ENCODE measurements at places on chromosomes 3 and 15. TPM values are rescaled to one million over a fixed set of nuclear protein-coding genes. Genes with fewer than 3 reads are reported as not detected.

Gene TIGIT
- 7.1 TPM for polyA plus RNA-seq

Gene CASR
- 0.43 TPM for polyA plus RNA-seq

Gene GP9
- 0.02 TPM for polyA plus RNA-seq

Gene DISP2
- polyA plus RNA-seq = 0.55 TPM

Gene TMEM207
- polyA plus RNA-seq = not detected

Gene SHISA5
- 104 TPM for polyA plus RNA-seq

Gene DAZL
- polyA plus RNA-seq = 0.16 TPM

Gene CEMIP
- 2.9 TPM for polyA plus RNA-seq

DNA sequence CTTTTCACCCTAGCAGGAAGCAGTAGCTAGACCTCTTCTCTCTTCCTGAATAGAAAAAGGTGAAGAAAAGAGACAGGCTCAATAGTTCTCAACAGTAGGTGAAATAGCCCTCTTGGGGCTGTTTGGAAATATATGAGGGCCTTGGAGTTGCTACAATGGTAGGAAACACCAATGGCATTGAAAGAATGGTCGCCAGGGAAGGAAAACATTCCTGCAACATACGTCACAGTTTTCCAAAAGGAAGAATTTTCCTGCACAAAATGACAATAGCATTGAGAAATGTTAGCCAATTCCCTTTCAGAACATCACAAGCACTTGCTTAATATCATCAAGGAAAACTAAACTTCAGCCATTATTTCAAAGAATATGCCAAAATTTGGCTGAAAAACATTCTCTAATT is 484.5 kb downstream of the IGSF11 start:
- H3K27me3 ChIP-seq = no peaks in the 10 kb centered on the region
- H3K27ac ChIP-seq = no peak overlapping the region
- H3K4me3 ChIP-seq = no peak overlapping the region
- no peaks in the 10 kb centered on the region for H3K4me1 ChIP-seq
- H3K36me3 ChIP-seq = no peaks in the 10 kb centered on the region

DNA sequence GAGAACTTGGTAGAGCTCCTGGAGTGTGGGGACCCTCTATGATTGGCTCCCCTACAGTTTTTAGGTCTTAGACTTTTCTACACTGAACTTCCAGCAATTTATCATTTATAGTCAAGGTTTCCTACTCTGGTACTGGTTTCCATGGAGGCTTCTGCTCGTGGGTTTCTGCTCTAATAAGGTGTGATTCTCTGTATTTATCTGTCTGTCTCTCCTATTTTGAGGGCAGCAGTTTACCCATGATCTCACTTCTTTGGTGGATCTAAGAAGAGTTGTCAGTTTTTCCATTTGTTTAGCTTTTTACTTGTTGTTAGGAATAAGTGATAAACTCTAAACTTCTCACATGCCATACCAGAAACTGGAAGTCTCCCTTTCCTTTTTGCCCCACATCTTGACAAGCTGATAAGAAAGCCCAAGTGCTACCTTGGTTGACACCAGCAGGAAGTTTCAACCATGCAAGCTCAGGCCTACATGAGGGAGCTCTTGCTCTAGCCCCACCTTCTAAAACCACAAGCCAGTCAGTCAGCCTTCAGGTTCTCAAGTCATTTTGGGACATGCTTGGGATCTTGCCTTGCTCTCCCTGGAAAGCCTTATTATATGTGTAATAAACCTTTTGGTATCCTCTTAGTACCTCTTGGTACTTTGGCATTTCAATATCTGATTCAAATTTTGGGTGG is 10.0 kb downstream of the TIMMDC1 start:
- H3K4me1 ChIP-seq = no peaks in the 10 kb centered on the region
- no peak overlapping the region for H3K27ac ChIP-seq

GRCh38 chr3:97940034-97940433 is 32.2 kb downstream of the RIOX2 start:
- H3K27me3 ChIP-seq = no peaks in the 10 kb centered on the region
- H3K4me1 ChIP-seq = no peaks in the 10 kb centered on the region
- H3K36me3 ChIP-seq = no peaks in the 10 kb centered on the region
- H3K4me3 ChIP-seq = no peak overlapping the region
- no peak overlapping the region for H3K27ac ChIP-seq

GRCh38 chr3:123335007-123335670 is 113.8 kb downstream of the ADCY5 start:
- H3K27me3 ChIP-seq = no peaks in the 10 kb centered on the region
- H3K4me1 ChIP-seq = no peaks in the 10 kb centered on the region
- no peak overlapping the region for H3K27ac ChIP-seq
- no peak for DNase-seq

- H3K4me1 ChIP-seq = no peaks in the 10 kb centered on the region
- no peaks in the 10 kb centered on the region for H3K36me3 ChIP-seq
- DNase-seq = no peak
- no peaks in the 10 kb centered on the region for H3K27me3 ChIP-seq
- H3K27ac ChIP-seq = no peak overlapping the region
These were observed 34.8 kb upstream of the CEMIP start for GRCh38 chr15:80744415-80744814.

DNA sequence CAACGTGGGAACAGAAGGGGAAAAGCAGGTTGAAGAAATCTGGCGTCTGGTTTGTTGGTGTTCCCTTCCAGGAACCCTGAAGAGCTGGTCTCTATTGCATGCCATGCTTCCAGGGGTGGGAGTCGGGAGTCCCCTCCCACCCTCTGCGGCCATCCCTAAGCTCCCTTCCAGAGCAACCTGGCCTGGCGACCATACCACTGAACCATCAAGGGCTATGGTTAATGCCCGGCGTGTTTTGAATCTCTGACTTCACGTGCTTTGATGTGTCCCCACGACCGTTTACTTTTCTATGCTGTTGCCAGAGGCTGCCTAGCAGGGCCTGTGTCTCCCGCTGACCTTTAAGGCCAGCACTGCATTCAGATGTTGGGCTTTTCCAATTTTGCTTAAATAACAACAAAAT is 696 bp upstream of the SNRK start:
- H3K27ac ChIP-seq = peak overlapping the region; percentile 2
- peak overlapping the region; percentile 66 for H3K4me3 ChIP-seq
- H3K36me3 ChIP-seq = peaks cover 11% of the 10 kb centered on the region
- DNase-seq = no peak
- H3K4me1 ChIP-seq = peaks cover 24% of the 10 kb centered on the region
- H3K27me3 ChIP-seq = no peaks in the 10 kb centered on the region

DNA sequence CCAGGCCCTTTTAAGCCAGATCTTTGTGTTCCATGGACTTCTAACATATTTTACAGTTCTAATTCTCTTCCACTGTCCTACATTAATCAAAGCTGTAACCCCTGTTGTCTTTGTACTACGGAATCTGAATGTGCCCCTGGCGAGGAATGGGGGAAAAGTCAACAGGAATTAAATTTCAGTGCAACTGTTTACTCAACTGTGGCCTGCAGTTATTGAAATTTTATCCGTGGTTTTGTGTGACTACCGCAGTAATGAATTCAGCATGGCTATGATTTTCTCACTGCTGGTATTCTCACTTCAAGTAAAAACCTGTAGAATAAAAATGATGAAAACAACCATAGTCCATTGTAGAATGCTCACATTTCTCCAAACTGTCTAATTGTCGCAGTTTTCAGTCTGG is 388.0 kb downstream of the FOXP1 start:
- no peaks in the 10 kb centered on the region for H3K4me1 ChIP-seq
- no peaks in the 10 kb centered on the region for H3K27me3 ChIP-seq
- DNase-seq = no peak
- no peak overlapping the region for H3K27ac ChIP-seq

- H3K4me3 ChIP-seq = no peak overlapping the region
- no peak for DNase-seq
- H3K27me3 ChIP-seq = no peaks in the 10 kb centered on the region
- H3K4me1 ChIP-seq = no peaks in the 10 kb centered on the region
- H3K36me3 ChIP-seq = no peaks in the 10 kb centered on the region
These were observed 84.0 kb downstream of the DUT start for GRCh38 chr15:48415036-48415886.

DNA sequence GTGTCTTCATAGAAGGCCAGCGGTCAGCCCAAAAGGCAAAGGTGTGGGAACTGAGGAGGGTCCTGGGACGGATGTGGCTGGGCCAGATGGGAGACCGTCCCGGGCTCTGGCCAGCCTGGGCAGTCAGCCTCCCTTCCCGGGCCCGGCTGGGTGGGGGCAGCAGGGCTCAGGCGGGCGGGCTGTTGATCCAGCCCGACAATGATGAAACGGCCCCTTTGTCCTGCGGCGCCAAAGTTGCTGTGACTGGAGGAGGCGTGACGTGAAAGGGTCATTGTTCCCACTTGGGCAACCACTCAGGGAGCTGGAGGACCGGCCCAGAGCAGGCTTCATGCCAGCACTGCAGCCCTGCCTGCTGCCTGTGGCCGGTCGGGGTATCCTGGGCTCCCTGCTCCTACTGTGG is 16.5 kb downstream of the DUSP7 start:
- DNase-seq = no peak
- H3K27me3 ChIP-seq = peaks cover 2% of the 10 kb centered on the region
- no peaks in the 10 kb centered on the region for H3K4me1 ChIP-seq
- H3K4me3 ChIP-seq = no peak overlapping the region
- no peak overlapping the region for H3K27ac ChIP-seq

DNA sequence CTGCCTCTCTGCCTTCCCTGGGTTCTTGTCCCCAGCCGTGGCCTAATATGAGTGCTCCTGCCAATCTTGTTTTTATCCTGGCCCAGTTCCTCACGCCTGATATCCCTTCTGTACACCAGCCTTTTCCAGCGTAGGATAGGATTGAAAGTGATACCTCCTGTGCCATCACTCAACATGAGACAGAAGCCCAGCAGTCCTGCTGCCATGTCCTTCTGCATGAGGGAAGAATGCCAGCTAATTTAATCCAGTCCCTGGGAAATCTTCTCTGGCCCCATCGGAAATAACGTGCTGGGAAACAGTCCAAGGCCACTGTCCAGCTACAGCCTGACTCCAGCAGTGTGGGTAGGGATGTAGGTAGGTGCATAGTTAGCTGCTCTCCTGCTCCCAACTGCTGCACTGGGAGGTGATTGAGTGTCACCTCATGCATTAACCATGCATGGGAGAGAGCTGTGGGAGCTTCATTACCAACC is 92.0 kb upstream of the TPM1 start:
- H3K27me3 ChIP-seq = peaks cover 8% of the 10 kb centered on the region
- no peak overlapping the region for H3K27ac ChIP-seq
- no peaks in the 10 kb centered on the region for H3K4me1 ChIP-seq

DNA sequence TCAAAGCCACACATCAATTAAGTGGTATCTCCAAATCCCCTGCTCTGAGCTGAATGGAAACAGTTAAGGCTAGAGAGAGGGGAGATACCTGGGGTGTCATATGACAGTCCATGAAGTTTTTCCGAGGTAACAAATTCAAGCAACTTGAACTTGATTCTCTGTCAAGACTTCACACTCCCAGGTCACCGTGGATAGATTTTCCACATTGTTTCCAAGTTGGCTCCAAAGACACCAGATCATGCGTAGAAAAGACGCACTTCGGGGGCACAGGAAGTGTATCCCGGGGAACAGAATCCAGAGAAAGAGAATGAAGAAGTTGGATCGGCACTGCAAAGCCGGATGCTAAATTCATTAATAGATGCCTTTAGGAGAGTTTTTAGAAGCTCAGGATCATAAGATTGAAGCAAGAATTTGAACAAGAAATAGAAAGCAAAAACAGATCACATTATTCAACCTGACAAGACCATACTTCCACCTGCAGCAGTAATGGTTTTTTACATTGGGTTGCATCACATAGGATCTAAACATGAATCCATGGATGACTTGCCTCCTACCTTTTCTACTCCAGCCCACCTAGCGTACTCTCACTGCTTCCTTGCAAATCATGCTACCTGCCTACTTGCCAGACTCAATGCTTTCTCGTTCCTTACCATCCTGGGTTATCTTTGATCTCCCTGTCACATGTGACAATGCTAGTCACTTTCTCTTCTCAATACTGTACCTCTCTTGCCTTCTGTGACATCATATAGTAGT is 253.0 kb upstream of the ADAMTS9 start:
- H3K27me3 ChIP-seq = no peaks in the 10 kb centered on the region
- H3K4me1 ChIP-seq = no peaks in the 10 kb centered on the region

GRCh38 chr3:61650719-61651410 is 89.5 kb downstream of the PTPRG start:
- no peaks in the 10 kb centered on the region for H3K36me3 ChIP-seq
- H3K4me1 ChIP-seq = no peaks in the 10 kb centered on the region
- H3K27ac ChIP-seq = no peak overlapping the region
- H3K27me3 ChIP-seq = no peaks in the 10 kb centered on the region
- H3K4me3 ChIP-seq = no peak overlapping the region

- peaks cover 11% of the 10 kb centered on the region for H3K4me1 ChIP-seq
- H3K4me3 ChIP-seq = no peak overlapping the region
- H3K27ac ChIP-seq = no peak overlapping the region
- no peak for DNase-seq
- peaks cover 3% of the 10 kb centered on the region for H3K36me3 ChIP-seq
- H3K27me3 ChIP-seq = no peaks in the 10 kb centered on the region
These were observed 5.4 kb downstream of the MGLL start for GRCh38 chr3:127816783-127817405.

GRCh38 chr3:43468133-43468532 is 153.7 kb downstream of the ANO10 start:
- H3K4me1 ChIP-seq = no peaks in the 10 kb centered on the region
- no peaks in the 10 kb centered on the region for H3K36me3 ChIP-seq
- H3K27me3 ChIP-seq = no peaks in the 10 kb centered on the region

DNA sequence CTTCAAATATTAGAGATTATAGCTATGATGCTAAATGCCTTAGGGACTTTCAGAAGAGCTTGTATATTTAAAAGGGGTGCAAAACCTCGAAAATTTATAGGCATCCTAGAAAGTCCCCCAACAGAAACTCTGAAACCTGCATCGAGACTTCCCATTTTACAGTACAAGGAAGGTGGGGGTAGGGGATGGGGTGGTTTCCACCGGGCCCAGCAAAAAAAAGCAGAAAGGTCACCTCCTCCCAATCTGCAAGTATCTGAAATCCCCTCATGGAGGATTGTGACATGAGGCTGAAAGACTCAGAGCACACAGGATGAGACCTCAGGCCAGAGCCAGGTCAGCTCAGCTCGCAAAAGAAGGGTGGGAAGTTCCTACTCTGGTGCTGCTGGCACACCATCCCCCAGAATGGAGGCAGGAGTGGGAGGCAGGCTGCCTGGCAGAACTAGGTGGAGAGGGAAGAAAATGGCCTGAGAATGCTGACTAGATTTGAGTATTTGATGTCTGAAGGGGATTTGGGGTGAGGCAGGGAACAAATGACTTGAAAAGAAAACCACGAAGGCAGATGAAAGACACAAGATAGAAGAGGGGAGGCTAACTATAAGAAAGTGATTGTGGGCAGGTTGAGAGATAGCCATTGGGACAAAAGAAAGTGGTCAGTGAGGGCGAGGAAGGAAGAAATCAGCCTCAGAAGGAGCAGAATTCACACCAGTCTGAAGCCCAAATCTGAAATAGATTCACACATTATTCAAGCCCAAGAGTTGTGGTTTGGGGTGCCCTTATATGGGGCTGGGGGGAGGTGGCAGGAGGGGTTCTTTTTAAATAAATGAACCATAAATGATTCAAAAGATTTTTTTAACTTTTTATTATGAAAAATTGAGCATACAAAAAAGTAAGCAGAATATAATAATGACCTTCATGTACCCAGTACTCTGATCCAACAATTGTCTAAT is 22.5 kb upstream of the TSC22D2 start:
- H3K4me1 ChIP-seq = peaks cover 11% of the 10 kb centered on the region
- DNase-seq = no peak
- H3K36me3 ChIP-seq = no peaks in the 10 kb centered on the region
- H3K27ac ChIP-seq = peak overlapping the region; percentile 13

- H3K4me3 ChIP-seq = no peak overlapping the region
- H3K36me3 ChIP-seq = no peaks in the 10 kb centered on the region
- no peaks in the 10 kb centered on the region for H3K27me3 ChIP-seq
- no peak overlapping the region for H3K27ac ChIP-seq
These were observed 60.9 kb upstream of the PYGO1 start for GRCh38 chr15:55649058-55649423.
